Natural killer cell treated with Interleukin-12 subunit alpha and Interleukin-12 subunit beta and Interleukin-15 and Interleukin-18, amount 100 ng/mL, for 72 hours (primary cell): ENCODE measurements at places on chromosomes 5 and 9. TPM values are rescaled to one million over a fixed set of nuclear protein-coding genes. Genes with fewer than 3 reads are reported as not detected.

DNA sequence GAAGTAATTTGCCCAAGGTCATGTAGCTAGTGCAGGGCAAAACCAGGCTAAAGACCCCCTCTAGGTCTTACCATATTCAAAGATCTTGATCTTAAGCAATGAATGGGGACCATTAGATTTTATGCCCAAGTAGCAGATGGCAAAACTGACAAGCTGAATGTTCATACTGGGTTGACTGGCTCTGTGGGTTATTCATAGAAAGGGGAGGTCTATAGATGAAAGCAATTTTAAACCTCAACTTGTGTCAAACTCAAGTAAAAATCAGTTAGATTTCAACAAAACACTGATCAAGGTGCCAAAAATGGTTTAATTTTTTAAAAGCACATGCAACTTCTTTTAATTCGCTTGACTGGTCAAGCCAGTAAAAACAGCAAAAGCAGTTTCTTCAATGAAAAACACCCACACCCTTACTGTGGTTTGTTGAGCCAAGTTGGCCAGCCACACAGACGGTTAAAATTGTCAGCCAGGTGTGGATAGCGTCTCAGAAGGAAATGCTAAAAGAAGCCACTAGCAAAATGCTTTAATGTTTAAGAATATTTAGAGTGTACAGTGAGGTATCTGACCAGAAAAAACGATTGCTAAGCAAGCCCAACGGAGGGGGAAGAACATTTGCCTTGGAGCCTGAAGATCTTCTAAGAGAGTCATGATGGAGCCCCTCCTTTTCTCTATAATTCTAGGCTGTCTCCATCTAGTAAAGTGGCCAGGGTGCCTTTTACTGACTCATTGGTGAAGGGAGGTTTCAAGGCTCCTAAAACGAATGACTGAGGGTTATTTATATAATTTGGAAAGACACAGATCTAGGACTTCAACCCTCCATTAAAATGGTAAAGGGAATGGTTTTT is 539.6 kb upstream of the CLINT1 start:
- DNase-seq = no peak

DNA sequence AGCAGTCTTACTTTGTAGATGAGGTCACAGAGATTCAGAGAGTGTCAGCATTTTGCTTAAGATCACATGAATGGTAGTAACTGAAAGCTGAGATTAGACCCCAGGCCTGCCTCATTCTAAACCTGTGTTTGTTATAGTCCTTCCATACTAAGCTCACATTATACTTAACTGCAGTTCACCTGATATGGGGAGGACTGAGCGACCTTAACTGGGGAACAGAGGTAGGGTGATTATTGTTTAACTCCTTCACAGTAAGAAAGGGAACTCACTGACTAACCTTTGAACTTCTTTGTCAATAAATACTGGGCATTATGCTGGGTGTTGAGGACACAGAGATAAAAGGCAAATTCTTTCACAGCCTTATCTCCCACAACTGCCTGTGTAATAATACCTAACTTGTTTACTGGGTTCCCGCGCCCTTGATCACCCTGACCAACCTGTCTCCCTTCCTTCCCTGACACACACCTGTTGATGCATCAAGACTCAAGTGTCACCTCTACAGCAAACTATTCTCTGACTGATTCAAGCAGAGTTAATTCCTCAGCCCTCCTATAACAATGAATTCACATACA is 27.2 kb downstream of the DEPDC1B start:
- no peak for DNase-seq

DNA sequence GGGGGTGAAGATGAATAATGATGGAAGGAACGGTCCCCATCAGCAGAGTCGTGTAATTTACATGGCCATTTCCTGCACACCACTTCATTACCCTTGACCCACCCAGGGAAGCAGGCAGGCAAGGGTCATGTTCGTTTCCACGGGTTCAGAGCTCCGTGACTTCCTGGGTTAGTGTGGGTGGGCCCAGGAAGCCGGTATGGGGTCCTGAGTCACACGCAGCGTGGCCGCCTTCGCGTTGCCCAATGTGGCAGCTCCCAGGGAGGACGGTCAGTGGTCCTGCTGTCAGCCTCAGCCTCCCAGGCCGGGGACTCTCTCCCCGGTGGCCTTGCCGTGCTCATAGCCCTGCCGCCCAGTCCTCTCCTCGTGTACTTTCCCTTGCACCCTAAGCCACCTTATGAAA is 5.1 kb upstream of the TERT start:
- DNase-seq = no peak

DNA sequence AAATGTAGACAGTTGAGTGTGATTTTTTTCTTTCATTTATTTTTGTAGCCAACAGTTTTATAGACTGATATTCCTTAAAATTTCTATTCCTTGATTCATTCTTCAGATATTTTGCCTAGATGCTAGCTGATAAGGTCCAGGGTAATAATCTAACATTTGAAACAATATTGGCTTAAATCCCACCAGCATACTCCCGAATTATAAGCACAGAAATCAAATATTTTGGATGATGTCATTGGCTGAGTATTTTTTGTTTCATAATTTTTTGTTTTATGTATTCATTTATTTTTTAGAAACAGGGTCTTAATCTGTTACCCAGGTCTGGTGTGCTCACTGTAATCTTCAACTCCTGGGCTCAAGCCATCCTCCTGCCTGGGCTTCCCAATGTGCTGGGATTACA is 88.4 kb downstream of the ISL1 start:
- no peak for DNase-seq

DNA sequence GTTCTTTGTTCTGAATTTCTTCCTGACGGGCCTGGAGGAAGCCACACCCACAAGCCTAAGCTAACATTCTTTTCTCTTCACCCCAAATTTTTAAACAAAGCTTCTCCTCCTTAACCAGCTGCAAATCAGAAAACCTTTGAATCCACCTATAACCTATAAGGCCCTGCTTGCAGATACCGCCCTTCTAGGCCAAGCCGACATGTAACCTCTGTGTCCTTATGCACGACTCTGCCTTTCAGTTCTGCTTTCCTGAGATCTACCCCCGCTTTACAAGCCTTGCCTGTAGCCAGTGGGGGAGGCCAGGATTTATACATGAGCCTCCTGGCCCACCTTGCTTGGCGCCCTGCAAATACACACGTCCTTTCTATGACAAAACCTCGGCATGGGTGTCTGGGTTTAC is 19.3 kb downstream of the BRD9 start:
- DNase-seq = no peak

DNA sequence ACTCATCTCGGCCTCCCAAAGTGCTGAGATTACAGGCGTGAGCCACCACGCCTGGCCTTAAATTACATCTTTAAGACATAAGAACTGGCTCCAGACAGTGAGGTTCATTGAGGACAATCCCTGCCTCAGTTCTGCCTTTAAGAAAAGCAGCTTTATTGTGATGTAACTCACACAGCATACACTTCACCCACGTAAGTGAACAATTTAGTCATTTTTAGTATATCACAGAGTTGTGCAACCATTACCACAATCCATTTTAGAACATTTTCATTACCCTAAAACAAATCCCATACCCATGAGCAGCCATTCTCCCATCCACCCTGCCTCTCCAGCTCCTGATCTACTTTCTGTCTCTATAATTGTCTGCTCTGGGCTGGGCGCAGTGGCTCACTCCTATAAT is 24.0 kb upstream of the LTC4S start:
- DNase-seq = no peak

- DNase-seq = no peak
Observed at GRCh38 chr5:98927242-98927988, 1.4 kb downstream of the CHD1 start.

DNA sequence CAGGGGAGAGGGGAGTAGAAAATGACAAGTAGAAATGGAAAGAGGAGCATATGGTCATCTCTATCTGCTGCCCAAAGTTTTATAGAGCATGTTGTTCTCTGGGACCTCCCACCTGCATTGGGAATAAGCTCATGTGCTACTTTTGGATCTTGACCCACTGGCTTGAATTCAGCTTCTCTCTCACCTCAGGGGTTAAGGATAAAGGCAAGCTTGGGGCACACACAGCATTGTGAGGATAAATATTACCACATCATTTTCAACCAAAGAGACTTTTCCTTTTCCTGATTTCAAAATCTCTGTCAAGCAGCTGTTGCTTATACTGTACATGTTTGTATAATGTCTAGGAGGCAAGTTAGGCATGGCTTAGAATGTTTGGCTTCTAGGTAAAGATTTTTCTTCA is 16.6 kb downstream of the ATP10B start:
- DNase-seq = no peak

- DNase-seq = no peak
Observed at GRCh38 chr5:176559683-176560082, 10.5 kb downstream of the CDHR2 start.

- peak; percentile 67 for DNase-seq
Observed at GRCh38 chr9:95508968-95509850, 7.6 kb downstream of the PTCH1 start.

GRCh38 chr9:85001925-85002324 is 332.4 kb downstream of the NTRK2 start:
- DNase-seq = no peak

The CDKN2B-AS1 gene
- 2.4 TPM for total RNA-seq

The IL3 gene
- total RNA-seq = 0.36 TPM

The PCDHB14 gene
- total RNA-seq = not detected

The SSBP2 gene
- 11.3 TPM for total RNA-seq

The ARSI gene
- total RNA-seq = not detected

The GPR151 gene
- not detected for total RNA-seq
